Activated CD4-positive, alpha-beta memory T cell treated with anti-CD3 and anti-CD28 coated beads for 36 hours (primary cell): ENCODE measurements at places on chromosomes 4 and X. TPM values are rescaled to one million over a fixed set of nuclear protein-coding genes. Genes with fewer than 3 reads are reported as not detected.

- no peak overlapping the region for H3K4me3 ChIP-seq
- H3K27me3 ChIP-seq = no peaks in the 10 kb centered on the region
- DNase-seq = no peak
- H3K36me3 ChIP-seq = no peaks in the 10 kb centered on the region
- H3K4me1 ChIP-seq = no peaks in the 10 kb centered on the region
- no peak overlapping the region for H3K27ac ChIP-seq
Observed at GRCh38 chrX:44203791-44204190, 139.7 kb downstream of the EFHC2 start.

DNA sequence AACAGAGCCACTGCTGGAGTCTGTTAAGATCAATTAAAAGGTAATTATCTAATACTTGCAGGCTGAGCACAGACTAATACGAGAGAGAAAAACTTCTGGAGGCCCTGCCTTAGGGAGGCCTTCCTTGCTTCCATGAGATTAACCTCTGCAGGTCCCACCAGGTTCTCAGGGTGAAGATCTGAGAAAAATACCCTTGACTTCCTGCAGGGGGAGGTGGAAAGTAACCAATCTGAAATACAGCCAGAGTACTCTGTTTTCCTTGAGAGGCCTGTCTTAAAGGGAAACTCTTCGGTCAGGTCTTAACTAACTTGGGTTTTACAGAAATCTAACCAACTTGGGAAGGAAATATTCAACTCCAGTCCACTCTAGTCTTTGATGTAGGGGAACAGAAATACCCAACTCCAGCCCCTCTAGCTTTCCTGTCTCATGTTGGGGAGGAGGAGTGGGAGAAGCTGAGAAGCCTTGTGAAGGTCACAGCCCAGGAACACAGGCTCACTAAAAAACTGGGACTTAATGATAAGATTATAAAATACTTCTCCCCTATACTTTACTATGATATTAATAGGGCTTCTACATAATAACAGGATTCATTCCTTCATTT is 77.1 kb downstream of the TBCK start:
- no peak overlapping the region for H3K27ac ChIP-seq
- H3K36me3 ChIP-seq = peaks cover 12% of the 10 kb centered on the region
- H3K4me3 ChIP-seq = no peak overlapping the region
- H3K27me3 ChIP-seq = no peaks in the 10 kb centered on the region
- no peak for DNase-seq

GRCh38 chr4:123784626-123785025 is 388.0 kb downstream of the SPRY1 start:
- no peaks in the 10 kb centered on the region for H3K27me3 ChIP-seq
- no peaks in the 10 kb centered on the region for H3K4me1 ChIP-seq
- H3K36me3 ChIP-seq = no peaks in the 10 kb centered on the region
- no peak overlapping the region for H3K4me3 ChIP-seq

The CT45A3 gene
- not detected for total RNA-seq

DNA sequence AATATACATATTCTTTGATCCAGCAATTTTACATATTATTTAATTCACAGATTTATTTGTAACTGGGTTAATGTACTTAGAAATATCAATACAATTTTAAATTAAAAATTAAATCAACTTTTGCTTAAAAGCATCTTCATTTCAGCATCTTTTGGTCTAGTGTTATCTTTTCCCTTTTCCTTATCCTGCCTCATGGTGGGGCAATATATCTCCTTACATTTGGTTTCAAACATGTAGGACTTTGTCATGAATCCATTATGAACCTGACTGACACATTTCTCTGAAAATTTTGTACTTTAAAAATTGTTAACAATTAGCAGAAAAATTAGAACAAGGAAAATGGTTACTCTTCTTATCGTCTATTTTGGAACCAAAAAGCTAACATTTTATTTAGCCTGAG is 42.8 kb upstream of the ANK2 start:
- H3K27me3 ChIP-seq = peaks cover 2% of the 10 kb centered on the region
- H3K4me1 ChIP-seq = no peaks in the 10 kb centered on the region
- no peak overlapping the region for H3K27ac ChIP-seq
- H3K36me3 ChIP-seq = no peaks in the 10 kb centered on the region

- H3K4me3 ChIP-seq = no peak overlapping the region
- DNase-seq = no peak
- no peak overlapping the region for H3K27ac ChIP-seq
Observed at GRCh38 chrX:13827298-13828090, 10.6 kb upstream of the GPM6B start.

DNA sequence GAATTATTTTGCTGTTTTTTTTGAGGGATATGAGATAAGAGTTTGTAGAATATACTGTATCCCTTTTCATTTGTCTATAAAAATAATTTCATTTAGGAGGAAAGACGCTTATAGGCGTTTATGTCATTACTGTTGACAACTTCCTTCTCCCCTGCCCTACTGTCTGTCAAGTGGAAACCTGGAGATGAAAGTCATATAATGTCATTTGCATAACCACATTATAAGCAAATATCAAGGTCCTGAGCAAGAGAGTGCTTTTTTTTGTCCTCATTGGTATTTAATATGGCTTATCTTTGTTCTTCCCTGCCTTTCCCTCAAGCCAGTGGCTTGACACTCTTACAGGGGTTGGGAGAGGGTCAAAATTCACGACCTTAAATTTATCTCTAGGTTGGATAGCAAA is 55.8 kb downstream of the LRP2BP start:
- DNase-seq = no peak
- H3K4me3 ChIP-seq = no peak overlapping the region
- H3K27me3 ChIP-seq = no peaks in the 10 kb centered on the region
- peaks cover 55% of the 10 kb centered on the region for H3K4me1 ChIP-seq

- no peaks in the 10 kb centered on the region for H3K36me3 ChIP-seq
- H3K27ac ChIP-seq = no peak overlapping the region
- H3K4me1 ChIP-seq = no peaks in the 10 kb centered on the region
- no peak for DNase-seq
- no peaks in the 10 kb centered on the region for H3K27me3 ChIP-seq
Observed at GRCh38 chr4:132763465-132763864, 385.6 kb upstream of the PCDH10 start.

GRCh38 chrX:69357317-69357716 is 146.8 kb upstream of the NALF2 start:
- no peak for DNase-seq
- H3K27ac ChIP-seq = no peak overlapping the region
- peaks cover 4% of the 10 kb centered on the region for H3K27me3 ChIP-seq

The HS6ST2 gene
- 0.81 TPM for total RNA-seq

DNA sequence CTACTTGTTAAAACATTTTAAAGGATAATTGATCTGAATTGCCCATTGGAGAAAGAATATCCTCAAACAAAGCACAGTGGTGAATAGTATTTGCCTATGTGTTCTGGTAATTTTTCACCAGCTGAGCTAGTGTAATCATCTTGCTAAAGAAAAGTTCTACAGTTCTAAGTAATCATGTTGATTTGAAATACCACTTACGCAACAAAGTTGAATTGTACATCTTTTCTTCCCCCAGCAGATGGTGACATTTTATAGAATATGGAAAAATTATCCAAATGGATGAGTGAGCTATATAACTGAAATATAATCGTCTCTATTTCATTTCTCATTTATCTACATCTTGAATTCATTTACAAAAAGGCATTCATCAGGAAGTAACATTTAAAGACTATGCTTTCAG is 9.7 kb upstream of the ZNF674 start:
- no peaks in the 10 kb centered on the region for H3K27me3 ChIP-seq
- no peak overlapping the region for H3K27ac ChIP-seq
- H3K4me3 ChIP-seq = no peak overlapping the region
- DNase-seq = no peak

The CT45A7 gene
- not detected for total RNA-seq

- H3K27ac ChIP-seq = no peak overlapping the region
- no peak for DNase-seq
- H3K36me3 ChIP-seq = no peaks in the 10 kb centered on the region
- no peaks in the 10 kb centered on the region for H3K27me3 ChIP-seq
- no peaks in the 10 kb centered on the region for H3K4me1 ChIP-seq
- H3K4me3 ChIP-seq = no peak overlapping the region
Observed at GRCh38 chrX:7318241-7318640, 170.3 kb upstream of the PUDP start.

GRCh38 chr4:80311130-80311529 is 24.4 kb upstream of the CFAP299 start:
- no peaks in the 10 kb centered on the region for H3K36me3 ChIP-seq
- no peak overlapping the region for H3K4me3 ChIP-seq
- H3K27me3 ChIP-seq = peaks cover 15% of the 10 kb centered on the region

DNA sequence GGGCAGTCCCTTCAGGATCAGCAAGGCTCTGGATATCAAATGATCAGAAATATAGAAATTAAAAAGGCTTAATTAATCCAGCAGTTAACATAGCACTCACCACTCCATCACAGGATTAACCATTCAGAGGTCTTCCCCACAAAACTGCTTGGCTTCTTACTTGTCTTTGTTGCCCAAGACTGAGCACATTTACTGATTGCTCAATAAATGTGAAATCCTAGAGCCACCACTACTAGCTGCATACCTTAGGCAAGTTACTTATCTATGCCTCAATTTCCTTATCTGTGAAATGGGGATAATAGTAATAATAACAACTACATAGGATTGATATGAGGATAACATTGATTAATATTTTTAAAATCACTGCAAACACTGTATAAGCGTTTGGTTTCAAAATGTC is 124.2 kb downstream of the ARHGAP6 start:
- no peak overlapping the region for H3K27ac ChIP-seq
- H3K36me3 ChIP-seq = no peaks in the 10 kb centered on the region
- no peak for DNase-seq
- H3K4me3 ChIP-seq = no peak overlapping the region

GRCh38 chr4:80592950-80593349 is 257.4 kb downstream of the CFAP299 start:
- no peaks in the 10 kb centered on the region for H3K4me1 ChIP-seq
- no peak for DNase-seq
- H3K27ac ChIP-seq = no peak overlapping the region
- H3K36me3 ChIP-seq = no peaks in the 10 kb centered on the region
- no peak overlapping the region for H3K4me3 ChIP-seq

The PCDH11X gene
- total RNA-seq = not detected

GRCh38 chr4:124449881-124450280 is 262.7 kb downstream of the ANKRD50 start:
- no peaks in the 10 kb centered on the region for H3K36me3 ChIP-seq
- DNase-seq = no peak
- peaks cover 2% of the 10 kb centered on the region for H3K27me3 ChIP-seq
- H3K27ac ChIP-seq = no peak overlapping the region

The GLRA3 gene
- total RNA-seq = not detected

DNA sequence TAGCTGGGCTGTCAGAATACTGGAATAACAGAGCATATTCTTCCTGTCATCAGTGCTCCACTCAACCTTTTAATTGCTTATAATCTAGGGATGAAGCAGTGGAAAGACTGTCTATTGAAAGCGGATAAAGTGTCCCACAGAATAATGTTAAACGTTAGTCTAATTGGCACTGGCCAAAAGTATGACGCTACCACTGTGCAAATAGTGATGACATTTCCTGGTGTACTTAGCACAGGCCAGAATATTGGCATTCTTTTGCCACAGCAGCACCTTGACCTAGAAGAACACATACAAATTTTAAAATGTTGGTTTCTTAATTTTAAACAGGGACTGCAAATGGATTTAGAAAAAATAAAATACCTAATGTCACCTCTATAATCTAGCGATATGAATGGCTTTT is 635.2 kb upstream of the SPANXN1 start:
- H3K27ac ChIP-seq = no peak overlapping the region
- no peak for DNase-seq

The TBC1D8B gene
- 1.4 TPM for total RNA-seq

The MAGEB1 gene
- total RNA-seq = not detected

- no peak overlapping the region for H3K27ac ChIP-seq
- H3K4me3 ChIP-seq = no peak overlapping the region
- no peak for DNase-seq
- H3K27me3 ChIP-seq = peaks cover 13% of the 10 kb centered on the region
- H3K4me1 ChIP-seq = no peaks in the 10 kb centered on the region
- no peaks in the 10 kb centered on the region for H3K36me3 ChIP-seq
Observed at GRCh38 chr4:182929296-182929695, 12.1 kb upstream of the DCTD start.

- H3K27ac ChIP-seq = no peak overlapping the region
- H3K27me3 ChIP-seq = no peaks in the 10 kb centered on the region
- no peak for DNase-seq
- H3K4me1 ChIP-seq = no peaks in the 10 kb centered on the region
- no peak overlapping the region for H3K4me3 ChIP-seq
- H3K36me3 ChIP-seq = no peaks in the 10 kb centered on the region
Observed at GRCh38 chr4:106584337-106584989, 215.9 kb upstream of the GIMD1 start.

DNA sequence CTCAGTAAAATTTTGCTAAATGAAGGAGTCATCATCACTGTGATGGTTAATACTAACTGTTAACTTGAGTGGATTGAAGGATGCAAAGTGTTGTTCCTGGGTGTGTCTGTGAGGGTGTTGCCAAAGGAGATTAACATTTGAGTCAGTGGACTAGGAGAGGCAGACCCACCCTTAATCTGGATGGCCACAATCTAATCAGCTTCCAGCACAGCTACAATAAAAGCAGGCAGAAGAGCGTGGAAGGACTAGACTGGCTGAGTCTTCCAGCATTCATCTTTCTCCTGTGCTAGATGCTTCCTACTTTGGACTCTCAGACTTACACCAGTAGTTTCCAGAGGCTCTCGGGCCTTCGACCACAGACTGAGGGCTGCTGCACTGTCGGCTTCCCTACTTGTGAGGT is 21.3 kb upstream of the WDR44 start:
- H3K27me3 ChIP-seq = no peaks in the 10 kb centered on the region
- H3K36me3 ChIP-seq = no peaks in the 10 kb centered on the region
- H3K27ac ChIP-seq = no peak overlapping the region

DNA sequence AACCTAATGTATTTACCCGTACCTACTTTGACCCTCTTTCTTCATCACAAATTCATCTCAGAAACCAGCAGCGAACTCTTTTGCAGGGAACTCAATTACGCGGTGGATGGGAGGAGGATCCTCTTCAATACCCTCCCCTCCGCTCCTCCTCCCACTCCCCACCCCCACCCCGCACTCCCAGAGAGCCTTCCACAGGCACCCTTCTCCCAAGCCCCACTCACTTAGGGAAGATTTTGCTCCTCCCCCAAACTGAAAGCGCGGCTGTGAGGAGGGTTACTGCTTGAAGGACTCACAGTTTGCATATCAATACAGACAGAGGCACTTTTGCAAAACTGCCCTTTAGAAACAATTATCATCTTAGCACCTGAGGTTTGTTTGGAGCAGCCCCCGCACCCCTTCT is 960 bp upstream of the IL1RAPL1 start:
- no peak for DNase-seq
- no peaks in the 10 kb centered on the region for H3K36me3 ChIP-seq
- no peak overlapping the region for H3K27ac ChIP-seq
- H3K4me3 ChIP-seq = no peak overlapping the region
- H3K4me1 ChIP-seq = no peaks in the 10 kb centered on the region

- no peaks in the 10 kb centered on the region for H3K36me3 ChIP-seq
- H3K27me3 ChIP-seq = no peaks in the 10 kb centered on the region
- DNase-seq = no peak
- H3K27ac ChIP-seq = no peak overlapping the region
- no peaks in the 10 kb centered on the region for H3K4me1 ChIP-seq
- no peak overlapping the region for H3K4me3 ChIP-seq
Observed at GRCh38 chr4:103634236-103634635, 85.5 kb downstream of the TACR3 start.
